Head of caudate nucleus (tissue), 42 donors: ENCODE measurements at places on chromosomes 11 and 22.

- DNase-seq, result no peak
Observed at GRCh38 chr11:13303668-13304649, 26.4 kb downstream of the BMAL1 start.

DNA sequence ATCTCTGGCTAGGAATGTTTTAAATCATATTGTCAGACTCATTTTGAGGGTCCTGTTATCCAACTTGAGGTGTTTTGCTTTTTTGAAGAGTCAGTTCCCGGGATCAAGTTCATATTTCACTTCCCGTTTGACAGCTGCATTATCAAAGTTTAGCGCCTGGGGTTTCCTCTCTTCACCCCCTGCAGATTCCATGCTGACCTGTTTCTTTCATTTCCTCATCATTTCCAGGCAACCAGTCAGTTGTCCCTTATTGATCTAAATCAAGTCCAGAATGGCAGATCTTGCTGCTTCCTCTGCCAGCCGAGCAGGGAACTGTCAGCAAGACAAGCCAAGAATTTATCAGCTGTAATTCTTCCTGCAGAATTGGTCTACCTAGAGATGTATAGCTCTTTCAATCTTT is 197.6 kb upstream of the SYN3 start:
- DNase-seq, result no peak

GRCh38 chr11:791658-792534 is 2.0 kb upstream of the CEND1 start:
- DNase-seq, result no peak

- no peak for DNase-seq
Observed at GRCh38 chr11:37450613-37451012, 852.6 kb upstream of the RAG2 start.

DNA sequence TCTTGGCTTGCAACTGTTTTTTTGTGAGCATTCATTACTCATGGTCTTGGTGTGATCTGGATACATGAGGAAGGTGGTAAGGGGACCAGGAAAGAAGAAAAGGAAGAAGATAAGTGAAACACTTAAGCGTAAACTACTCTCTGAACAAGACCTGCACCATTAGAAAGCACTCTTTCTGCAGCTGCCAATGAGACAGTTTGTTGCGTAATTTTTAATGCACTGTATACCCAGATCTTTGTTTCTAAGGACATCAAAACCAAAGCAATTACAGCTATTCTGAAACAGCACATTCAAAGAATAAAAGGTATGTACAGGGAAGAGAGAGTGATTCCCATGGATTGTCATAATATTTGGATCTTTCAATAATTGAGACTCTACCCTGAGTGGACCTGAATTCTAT is 147.4 kb downstream of the BLID start:
- no peak for DNase-seq

DNA sequence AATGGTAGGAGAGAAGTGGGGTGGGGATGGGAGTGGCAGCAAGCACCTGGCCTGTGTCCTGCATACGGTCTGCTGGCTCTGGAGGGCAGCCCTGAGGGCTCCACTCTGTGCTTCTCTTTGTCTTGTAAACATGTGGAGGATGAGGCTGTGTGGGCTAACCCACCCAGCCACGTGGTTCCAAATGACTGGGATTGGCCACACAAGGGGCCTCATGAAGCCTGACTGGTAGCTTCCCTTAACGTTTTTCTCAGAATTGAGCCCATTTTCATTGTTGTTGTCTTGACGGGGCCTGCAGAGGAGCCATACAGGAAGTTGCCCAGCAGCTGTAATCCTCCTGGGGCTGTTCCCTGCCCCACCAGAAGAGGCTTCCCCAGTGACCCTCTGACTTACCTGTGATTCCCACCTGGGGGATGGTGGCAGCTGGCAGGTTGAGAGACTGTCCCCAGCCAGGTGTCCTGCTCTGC is 18.0 kb downstream of the DERL3 start:
- DNase-seq, result no peak

DNA sequence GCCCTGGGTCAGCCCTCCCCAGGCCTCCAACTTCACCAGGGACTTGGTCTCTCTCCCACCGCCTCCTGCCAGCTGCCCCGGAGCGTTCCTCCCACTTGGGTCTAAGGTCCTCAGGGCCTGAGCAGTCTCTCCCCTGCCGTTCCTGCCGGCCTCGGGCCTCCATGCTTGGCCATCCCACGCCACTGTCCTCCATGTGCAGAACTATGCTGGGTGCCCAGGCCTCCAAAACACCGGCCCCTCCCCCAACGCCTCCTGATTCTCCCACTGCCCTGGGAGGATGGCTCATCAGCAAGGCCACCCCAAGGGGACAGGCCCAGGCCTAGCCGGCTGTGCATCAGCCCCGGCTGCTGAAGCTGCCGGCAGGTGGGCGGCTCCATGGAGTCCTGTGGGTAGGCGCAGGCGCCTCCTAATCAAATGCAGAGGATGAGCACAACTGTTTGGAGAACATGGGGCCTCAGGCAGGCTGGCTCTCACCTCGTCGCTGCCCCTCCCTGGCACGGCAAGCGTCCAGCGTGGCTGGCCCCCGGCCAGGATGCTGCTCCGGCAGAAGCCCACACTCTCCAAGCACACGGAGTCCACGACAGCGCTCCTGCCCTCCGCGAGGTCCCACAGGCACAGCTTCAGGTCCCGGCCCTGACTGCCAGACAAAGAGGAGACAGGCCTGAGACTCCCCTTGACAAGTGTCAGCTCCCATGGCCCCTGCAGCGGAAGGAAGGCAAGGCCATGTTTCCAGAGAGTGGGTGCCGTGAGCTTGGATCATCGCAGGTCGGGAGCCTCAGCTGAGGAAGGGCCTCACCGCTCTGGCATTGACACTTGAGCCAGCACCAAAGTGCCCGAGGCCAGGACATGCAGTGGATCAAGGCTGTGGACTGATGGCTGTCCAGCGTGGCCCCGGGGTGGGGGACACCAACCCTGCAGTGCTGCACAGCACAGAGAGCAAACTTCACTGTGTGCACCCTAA is 42.6 kb downstream of the GNB1L start:
- peak; percentile 40 for DNase-seq

GRCh38 chr22:27483095-27483785 is 318.3 kb downstream of the MN1 start:
- DNase-seq, result no peak

DNA sequence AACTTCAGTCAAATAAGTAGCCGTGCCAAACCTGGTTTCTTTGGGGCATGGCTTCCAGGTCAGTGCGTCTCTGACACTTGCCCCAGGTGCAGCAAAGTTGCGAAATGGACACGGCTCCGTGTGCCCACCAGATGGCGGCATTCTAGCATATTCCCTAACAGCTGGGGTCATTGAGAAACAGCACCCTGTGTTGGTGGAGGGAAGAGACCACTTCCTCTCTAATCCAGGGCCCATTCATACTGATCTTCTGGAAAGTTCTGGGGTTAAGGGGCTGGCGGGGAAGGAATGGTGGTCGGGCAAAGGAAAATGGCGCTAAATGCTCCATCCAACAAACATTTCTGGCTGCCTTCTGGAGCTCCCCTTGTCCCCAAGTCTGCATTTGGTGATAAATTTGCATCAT is 141.2 kb upstream of the TIMP3 start:
- DNase-seq, result peak; percentile 33

DNA sequence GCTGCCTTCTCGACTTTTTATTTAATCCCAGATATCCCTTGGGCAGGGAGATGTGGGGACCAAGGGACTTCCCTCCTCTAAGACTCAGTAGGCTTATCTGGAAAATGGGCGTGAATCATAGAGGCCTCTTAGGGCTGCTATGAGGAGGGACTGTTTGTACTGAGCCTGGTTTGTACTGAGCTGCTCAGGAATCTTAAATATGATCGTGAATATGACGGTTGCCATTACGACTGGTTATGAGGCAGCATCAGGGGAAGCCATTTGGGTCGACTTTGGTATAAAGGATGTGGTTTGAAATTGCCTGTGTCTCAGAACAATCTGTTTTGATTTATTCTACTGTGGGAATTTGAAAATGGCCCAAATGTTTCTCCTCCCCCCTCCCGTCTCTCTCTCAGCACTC is 20.6 kb downstream of the TSPAN18 start:
- no peak for DNase-seq

GRCh38 chr11:118002010-118002540 is 15.9 kb downstream of the IL10RA start:
- no peak for DNase-seq

DNA sequence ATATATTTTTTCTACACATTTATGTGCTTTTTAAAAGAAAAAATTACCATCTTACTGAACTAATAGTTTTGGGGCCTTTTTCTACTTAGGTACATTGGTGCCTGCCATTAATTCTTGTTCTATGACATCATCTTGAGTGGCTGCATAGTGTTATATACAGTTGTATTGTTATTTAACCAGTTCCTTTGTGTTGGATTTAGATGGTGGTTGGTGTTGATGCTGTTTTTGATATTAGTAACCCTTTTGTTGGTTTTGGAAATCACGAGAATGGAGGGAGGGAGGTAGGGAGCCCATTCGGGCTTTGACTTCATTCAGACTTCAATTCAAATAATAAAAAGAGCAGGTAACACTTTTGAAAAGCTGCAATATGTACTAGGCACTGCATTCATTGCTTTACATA is 15.4 kb upstream of the C11orf96 start:
- no peak for DNase-seq

- no peak for DNase-seq
Observed at GRCh38 chr11:74278721-74279161, 32.7 kb downstream of the P4HA3 start.

DNA sequence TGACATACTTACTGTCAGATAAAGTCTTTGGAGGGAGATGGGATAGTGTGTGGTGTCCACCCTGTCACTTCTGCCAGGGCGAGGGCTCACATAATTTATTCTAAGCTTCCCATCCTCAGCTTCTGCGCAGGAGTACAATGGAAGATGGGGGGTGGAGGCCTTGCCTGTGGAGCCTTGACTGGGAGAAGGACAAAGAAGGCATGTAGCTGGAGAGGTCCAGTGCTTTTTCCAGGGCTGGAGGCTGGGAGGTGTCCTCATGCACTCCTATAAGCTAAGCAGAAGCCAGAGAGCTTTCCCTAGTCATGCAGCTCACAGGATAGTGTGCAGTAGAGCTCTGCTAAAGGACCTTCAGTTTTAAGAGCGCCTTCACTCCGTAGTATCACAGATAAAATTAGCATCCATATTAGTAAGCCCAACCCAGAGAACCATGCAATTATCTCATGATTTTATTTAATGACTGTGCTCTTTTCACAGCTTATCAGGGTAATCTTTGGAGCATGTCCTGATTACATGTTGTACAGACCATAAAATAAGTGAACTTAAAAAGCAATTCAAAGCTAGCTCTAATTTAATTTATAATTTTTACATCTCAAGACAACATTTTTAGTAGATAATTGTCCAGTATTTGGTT is 148.3 kb downstream of the TEAD1 start:
- no peak for DNase-seq

GRCh38 chr11:37394236-37394870 is 796.3 kb upstream of the RAG2 start:
- DNase-seq, result no peak

DNA sequence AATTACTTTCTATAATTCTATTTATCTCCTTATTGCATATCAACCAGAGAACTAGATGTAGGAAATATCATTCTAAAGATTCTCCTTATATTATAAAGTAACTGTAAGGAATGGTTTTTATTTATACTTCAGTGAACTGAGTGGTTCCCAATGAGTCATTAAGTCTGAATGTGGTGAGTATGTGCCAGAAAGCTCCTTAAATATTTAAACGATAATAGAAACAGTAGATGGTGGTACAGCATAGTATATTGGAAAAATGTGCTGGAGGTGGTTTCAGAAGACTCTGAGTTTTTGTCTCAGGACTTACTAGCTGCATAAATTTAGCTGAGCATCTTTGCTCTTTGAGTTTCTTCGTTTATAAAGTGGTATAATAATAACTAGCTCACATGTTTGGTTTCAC is 653.5 kb downstream of the FAM181B start:
- no peak for DNase-seq

DNA sequence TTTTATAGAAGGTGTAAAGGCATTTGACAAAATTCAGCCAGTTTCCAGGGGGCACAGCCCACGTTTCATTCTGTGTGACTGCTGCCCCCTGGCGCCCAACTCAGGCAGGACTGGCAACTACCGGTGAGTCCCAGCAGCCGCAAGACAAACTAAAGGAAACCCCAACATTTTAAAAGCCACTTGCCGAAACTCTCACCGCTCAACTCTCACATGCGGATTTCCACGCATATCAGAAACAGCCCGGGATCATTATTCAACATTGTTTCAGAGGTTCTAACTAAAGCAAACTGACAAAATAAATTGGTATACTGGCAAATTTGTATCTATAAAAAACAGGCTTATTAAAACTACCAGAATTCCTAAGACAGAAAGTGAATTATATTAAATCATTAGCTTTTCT is 48.2 kb downstream of the MORC2 start:
- DNase-seq, result peak; percentile 83

- peak; percentile 37 for DNase-seq
Observed at GRCh38 chr22:37259540-37260029, 15.5 kb upstream of the RAC2 start.

DNA sequence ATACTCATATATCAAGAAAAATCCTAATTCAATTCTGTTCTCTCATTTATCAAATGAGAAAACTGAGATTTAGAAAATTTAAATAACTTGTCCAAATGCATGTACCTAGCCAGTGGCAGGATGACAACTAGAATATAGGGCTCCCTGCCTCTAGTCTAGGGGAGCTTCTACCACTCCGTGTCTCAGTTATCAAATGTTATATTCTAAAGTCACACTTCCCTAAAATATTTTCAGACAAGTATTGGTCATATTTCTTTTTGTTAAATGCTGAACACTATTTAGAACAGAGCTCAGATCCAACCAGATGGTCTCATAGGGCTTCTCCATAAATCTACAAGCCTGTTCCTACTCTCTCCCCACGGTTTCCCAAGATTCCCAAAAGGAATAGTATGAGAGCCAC is 26.3 kb downstream of the KCNJ1 start:
- DNase-seq, result no peak

GRCh38 chr11:74235121-74235520 is 64.0 kb downstream of the PPME1 start:
- no peak for DNase-seq

GRCh38 chr11:78158987-78159652 is 19.7 kb upstream of the ALG8 start:
- peak; percentile 31 for DNase-seq

GRCh38 chr11:614021-614622 is 1.6 kb downstream of the IRF7 start:
- no peak for DNase-seq
